ENCODE measurements at places on chromosomes 12 and 14. TPM values are rescaled to one million over a fixed set of nuclear protein-coding genes. Genes with fewer than 3 reads are reported as not detected.

DNA sequence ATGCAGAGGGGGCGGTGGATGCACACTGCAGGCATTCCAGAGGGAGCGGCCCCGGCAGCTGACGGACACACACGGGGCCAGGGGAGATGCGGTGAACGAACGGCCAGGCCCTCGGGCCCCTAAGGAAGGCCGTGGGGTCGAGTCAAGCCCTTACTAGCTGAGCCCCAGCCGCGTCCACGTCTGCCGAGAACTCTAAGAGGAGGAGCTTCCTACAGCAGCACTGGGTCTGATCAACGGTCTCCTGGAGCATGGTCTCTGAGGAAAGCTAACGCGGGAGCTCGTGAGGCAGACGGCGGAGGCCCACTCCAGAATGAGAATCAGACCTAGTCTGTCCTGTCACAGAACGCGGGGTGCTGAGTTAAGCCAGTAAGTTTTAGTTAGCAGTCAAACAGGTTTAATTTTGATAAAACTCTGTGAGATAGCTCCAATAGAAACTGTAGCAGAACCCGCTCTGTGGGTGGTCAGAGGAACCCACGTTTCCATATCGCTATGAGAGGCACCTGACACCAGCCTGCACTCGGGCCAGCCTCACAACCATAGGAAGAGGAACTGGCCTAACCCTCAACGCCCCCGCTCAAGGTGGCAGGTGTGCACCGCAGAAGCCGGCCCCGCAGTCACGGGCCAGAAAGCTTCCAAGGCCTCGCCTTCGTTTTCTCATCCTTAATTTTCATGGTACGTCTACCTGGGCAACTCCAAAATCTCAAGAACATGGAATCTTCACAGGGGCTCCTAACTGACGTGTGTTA lies 55.5 kb downstream of the CDC42BPB start:
- DNase-seq = no peak

- DNase-seq = peak; percentile 38
Measured at GRCh38 chr12:46371718-46372543, 642 bp downstream of the SLC38A2 start.

- no peak for DNase-seq
Measured at GRCh38 chr14:78130356-78130755, 39.8 kb upstream of the NRXN3 start.

GRCh38 chr12:27988594-27989233 lies 16.2 kb upstream of the PTHLH start:
- DNase-seq = no peak

GRCh38 chr12:129776977-129777667 lies 126.7 kb downstream of the TMEM132D start:
- DNase-seq = no peak

DNA sequence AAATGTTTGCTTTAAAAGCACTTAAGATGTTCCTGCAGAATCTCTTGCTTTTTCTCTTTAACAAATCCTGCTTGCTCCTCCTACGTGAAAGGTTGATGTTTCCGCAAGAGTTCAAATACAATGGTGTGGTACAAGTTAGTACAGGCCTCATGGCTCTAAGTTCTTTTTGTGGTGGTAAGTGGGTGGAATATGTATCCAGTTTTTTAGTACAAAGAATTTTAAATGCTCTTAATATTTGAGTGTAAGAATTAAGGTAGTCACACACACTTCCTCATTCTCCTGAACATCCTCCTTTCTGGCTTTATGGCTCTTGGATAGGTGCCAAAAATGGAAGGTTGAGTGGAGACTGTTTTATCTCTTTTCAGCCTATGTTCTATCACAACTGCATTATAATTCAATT lies 1.8 kb downstream of the OTOGL start:
- DNase-seq = no peak

DNA sequence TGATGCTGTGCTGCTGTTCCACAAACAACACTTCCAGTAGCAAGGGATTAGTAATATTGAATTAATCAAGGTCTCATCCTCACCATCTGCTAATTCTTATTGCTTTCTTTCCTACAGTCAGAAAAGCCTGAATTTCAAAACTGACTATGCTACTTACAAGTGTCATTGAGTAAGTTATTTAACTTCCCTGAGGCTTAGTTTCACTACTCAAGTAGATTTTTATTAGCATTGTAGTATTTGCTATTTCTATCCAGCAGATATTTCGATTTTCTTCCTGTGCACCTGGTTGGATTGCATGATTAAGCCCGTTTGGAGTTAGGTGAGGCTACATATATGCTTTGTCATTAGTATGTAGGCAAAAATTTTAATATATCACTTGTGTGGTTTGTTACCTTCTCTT lies 591.5 kb downstream of the TRHDE start:
- no peak for DNase-seq

DNA sequence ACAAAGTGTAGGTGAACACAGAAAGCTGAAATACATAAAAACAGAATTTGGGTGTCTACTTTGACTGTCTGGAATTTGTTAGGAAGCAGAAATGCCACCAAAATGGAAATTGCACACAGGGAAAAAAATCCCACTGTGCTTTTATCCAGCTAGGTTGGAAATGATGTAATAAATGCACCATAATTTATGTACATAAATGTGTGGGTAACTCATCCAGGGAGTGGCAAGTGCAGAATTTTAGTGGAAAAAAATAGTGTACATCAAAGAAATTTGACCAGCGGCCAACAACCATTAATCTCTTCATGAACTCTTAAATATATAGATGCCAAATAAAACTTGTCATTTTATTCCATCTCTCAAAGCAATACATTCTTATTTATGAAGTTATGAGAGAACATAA lies 105.6 kb downstream of the LLPH start:
- no peak for DNase-seq

DNA sequence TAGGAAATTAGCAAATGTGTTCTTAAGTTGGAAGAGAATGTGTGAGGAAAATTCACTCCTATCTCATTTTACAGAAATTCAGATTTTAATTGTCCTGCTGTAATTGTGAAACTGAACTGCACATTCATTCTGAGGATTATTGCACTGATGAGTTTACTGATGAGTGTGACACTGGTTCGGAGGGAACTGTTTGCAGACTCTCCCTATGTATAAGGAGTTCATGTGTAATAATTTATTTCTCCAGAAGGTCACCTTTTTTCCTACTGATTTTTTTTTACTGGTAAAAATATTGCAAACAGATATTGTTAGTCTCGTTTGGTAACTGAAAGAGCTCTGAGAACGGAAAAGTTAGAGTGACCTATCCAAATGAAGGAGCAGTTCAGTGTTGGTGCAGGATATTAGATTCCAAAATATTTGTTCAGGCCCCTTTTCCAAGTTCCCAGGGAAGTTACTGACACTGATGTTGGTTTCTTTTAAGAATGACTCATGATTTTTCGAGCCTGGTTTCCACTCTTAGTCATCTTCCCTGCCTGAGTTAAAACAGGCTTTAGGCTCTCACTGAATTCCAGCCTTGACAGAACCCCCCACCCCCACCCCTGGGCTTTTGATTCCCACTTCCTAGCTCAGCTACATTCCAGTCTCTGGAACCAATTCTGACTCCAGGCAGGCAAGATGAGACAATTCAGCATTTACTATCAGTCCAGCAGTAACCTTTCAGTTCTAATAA lies 18.4 kb downstream of the ANO6 start:
- DNase-seq = peak; percentile 90

GRCh38 chr14:47186486-47186885 lies 488.9 kb downstream of the MDGA2 start:
- no peak for DNase-seq

- DNase-seq = no peak
Measured at GRCh38 chr12:47039756-47040155, 39.7 kb upstream of the PCED1B start.

DNA sequence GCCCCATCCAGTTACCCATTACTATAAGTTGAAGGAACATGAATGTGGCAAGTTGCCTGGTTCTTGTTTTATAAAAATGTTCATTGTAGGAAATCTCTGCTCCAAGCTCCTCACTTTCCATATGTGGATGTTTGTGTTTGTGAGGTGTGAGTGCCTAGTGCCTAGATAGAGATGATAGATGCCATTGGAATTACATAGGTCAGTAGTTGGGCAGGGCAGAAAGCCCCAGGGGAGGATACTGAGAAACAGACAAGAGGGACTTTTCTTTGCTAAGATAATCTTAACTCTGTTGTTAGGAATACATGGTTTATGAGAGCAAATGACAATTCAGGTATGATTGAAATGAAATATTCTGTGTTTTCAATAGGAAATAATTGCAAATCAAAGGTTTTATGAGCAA lies 226.3 kb upstream of the GRIP1 start:
- no peak for DNase-seq

GRCh38 chr14:72075649-72076334 lies 143.6 kb downstream of the RGS6 start:
- DNase-seq = peak; percentile 88

GRCh38 chr12:943051-943450 lies 6.4 kb downstream of the RAD52 start:
- DNase-seq = no peak

GRCh38 chr14:34851395-34851794 lies 23.8 kb downstream of the BAZ1A start:
- DNase-seq = no peak

DNA sequence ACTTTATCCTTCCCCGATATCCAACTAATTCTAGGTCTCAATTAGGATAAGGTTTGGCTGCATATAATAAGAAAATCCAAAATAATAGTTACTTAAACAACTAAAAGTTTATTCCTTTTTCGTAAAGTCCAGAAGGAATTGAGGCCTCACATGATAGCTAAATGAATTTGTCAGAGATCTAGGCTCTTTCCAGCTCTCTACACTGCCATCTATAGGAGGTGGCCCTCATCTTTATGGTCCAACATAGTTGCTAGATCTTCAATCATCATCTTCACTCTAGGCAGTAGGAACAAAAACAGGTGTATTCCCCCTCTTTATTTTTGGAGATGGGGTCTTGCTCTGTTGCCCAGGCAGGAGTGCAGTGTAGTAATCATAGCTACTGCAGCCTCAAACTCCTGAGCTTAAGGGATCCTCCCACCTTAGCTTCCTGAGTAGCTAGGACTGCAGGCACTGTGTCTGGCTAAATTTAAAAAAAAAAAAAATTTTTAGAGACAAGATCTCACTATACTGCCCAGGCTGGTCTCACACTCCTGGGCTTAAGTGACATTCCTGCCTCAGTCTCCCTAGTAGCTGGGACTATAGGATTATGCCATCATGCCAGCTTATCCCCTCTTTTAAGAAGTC lies 46.5 kb upstream of the SAV1 start:
- peak; percentile 61 for DNase-seq

DNA sequence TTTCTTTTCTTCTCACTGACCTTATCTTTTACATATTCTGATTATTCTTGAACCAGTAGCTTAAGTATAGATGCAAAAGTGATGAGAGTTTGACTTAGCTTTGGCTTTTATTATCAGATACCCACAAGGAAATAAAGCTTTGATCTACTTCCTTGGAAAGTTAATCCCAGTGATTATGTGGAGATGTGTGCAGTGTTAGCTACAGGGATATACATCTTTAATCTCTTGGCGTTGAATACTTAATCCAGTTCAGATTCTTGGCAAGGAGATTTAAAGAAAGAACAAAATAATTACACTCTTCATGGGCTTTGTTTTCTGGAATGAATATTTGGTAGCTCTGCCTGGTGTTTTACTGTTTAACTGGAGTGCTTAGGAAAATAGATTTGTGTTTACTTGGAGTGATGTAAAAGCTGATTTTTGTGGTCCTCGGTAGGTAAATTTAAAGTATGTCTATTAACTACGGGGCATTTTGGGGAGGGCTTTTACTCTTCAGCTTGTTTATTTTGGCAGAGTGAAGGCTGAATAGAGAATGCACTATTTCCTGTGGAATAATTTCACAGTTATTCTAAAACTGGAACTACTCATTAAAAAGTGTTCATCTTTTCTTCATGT lies 150.1 kb upstream of the LRIG3 start:
- DNase-seq = no peak

DNA sequence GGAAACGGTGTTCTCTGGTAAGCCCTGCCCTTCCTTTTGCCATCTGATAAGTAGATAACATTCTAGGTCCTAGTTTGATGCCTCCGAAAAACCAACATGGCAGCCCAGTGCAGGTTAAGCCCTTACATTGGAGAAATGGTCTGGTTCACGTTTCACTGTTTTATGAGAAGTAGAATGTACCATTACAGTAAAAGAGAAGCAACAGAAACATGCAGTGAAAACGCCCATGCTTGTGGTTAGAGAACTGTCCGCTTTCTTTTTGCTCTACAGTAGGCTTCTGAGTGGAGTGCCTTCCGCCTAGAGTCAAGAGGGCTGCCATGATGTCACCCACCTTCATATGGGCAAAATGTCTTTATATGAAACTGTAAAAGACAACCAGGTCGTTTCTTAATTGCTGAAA lies 190.4 kb upstream of the BCL2L14 start:
- DNase-seq = no peak

TAS2R9 gene
- total RNA-seq = not detected

STAB2 gene
- total RNA-seq = 0.14 TPM

FOXG1 gene
- 0.12 TPM for total RNA-seq

CYP46A1 gene
- 0.59 TPM for total RNA-seq

TMEM253 gene
- total RNA-seq = not detected

RALGAPA1 gene
- total RNA-seq = 27.3 TPM

CLEC4D gene
- not detected for total RNA-seq

CLEC9A gene
- total RNA-seq = not detected

TOMM20L gene
- total RNA-seq = not detected

ETV6 gene
- 11.9 TPM for total RNA-seq

RBMS2 gene
- total RNA-seq = 13.1 TPM

KCNH3 gene
- total RNA-seq = 0.12 TPM

RIPK3 gene
- total RNA-seq = 0.16 TPM

KRT75 gene
- total RNA-seq = not detected

RHEBL1 gene
- 6.7 TPM for total RNA-seq
